ENCODE measurements at places on chromosomes 3 and 15.
A peak's percentile ranks its signal among the peaks of the same experiment; 100 is the strongest.

GRCh38 chr3:12879191-12879815 is 37.9 kb upstream of the RPL32 start:
- no peak for DNase-seq

DNA sequence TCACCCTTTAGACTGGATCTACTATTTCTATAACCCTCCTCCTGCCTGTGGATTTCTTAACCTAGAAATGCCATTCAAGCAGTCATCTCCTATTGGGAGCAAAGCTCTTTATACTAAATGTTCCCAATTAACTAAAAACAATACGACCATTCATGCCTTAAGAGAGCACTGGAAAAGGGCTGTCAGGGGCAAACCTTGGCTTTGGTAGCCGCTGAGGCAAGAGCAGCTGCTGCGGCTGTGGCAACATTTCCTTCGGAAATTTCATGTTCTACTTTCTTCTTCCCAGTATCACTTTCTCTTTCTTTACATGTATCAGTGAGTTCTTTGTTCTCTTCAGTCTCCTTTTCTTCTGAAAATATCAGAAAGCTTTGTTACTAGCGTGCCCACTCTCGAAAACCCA is 56.3 kb upstream of the CSPG5 start:
- DNase-seq = no peak

DNA sequence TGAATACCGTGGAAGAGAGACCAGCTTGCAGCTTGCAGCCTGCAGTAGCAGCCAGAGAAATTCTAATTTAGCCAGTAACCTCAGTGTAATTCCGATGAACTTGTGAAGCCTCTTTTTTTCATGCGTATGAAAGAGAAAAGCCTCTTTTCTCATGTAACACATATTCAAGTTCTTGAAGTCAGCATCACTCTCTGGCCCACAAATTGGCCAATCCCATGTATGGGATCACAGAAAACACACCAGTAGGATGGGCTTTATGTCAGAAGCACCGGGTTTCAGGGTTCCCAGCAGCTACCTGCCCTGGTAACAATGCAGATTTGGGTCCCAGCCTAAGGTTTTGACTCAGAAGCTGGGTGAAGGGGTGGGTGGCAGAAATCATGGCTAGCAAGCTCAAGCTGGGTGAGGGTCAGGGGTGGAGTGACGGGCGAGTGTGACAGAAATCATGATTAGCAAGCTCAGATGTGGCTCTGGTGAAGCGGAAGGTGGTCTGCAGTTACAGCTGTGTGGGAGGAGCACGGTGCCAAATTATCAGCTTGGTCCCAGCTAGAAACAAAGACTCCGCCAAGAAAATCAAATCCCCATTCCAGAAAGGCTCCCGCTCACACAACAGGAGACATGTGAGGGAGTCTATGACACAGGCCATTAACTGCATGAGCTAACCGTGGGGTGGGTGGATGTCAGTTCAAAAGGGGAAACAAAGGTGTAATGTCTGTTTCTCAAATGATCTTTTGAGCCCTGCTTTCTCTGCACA is 86.6 kb downstream of the SNRK start:
- no peak for DNase-seq

DNA sequence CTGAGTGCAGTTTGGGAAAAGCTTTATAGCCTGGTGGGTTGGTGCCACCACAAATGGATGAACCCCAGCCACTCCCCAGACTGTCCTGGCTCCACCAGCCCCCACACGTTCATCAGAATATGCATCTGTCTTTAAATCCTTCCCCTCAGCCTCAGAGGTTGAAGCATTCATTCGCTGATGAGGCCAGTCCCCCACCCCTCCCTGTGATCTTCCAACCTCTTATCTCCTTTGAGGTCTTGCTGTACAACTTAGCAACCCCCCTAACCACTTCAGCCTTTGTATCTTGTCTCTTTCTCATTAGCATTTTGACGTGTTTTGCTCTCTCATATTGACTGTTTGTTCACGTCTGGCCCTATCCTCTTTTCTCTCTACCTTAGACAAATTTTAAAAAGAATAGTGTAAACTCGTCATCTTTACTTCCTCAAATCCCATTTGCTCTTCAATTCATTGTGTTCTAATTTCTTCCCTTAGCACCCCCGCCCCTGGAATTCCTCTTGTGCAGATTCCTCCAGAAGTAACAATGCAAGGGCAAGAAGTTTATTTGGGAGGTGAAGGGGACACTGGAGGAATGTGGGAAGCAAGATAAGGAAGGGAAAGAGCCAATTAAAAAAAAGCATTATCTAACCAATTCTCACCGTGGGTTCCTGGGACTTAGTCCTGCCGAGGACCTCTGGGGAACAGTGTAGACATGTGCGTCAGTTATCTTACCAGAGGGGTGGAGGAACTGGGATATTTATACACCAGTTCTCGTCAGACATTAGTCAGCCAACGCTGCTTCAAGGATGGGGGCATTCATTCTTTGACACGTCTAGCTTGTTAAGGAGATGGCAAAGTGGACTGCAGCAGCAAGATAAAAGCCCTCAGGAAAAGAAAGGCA is 38.6 kb downstream of the MOBP start:
- DNase-seq = no peak

DNA sequence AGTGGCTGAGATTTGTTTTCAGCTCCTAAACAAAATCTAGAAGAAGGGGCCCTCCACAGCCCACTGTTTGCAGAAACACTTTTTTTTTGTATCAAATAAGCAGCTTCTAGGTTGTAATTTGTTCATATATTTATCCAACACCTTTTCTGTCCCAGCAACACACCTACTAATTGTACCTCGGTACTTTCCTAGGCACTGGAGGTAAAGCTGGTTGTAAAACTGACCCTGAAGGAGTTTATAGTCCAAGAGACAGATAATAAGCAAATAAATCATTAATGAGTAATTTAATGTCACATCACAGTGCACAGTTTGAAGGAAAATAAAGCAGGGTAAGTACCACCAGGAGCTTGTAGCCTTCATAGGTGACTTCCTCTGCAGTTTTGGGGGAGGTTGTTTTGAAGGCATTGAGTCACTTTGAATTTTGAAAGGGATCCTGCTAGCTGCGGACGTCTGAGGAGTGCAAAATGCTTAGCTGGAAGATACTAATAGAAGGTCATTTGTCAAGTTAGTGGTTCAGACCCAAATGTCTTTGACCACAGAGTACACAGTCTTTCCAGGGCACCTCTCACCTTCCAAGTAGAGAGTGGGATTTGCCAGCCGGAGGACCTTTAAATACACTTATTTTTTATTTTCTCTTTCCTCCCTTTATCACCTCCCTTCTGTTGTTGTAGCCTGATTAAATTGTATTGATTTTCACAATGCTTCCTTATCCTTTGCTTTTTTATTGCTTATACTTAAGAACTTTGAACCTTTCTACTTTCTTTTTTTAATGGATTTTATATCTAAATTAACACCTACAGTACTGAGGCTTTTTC is 53.8 kb downstream of the CMSS1 start:
- no peak for DNase-seq

DNA sequence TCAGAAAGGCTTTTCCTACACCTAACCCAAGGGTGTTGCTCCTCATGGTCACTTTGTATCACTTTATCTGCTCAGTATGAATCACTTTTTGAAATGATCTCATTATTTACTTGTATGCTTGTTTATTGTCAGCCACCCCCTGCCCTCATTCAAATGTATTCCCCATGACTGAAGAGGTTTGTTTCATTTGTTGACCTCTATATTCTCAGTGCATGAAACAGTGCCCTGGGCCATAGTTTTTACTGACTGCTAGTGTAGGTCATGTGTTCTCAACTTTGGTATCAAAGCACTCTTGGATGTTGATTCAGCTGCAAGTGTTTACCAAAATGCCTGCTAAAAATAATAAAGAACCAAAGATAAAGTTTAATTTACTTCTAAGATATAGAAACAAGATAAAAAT is 381.7 kb upstream of the ARPP21 start:
- DNase-seq = no peak

- no peak for DNase-seq
Observed at GRCh38 chr15:35680951-35681350, 135.0 kb upstream of the DPH6 start.

GRCh38 chr3:112634786-112635541 is 6.0 kb downstream of the CCDC80 start:
- no peak for DNase-seq

GRCh38 chr15:100253640-100254039 is 88.1 kb downstream of the ADAMTS17 start:
- DNase-seq = no peak

DNA sequence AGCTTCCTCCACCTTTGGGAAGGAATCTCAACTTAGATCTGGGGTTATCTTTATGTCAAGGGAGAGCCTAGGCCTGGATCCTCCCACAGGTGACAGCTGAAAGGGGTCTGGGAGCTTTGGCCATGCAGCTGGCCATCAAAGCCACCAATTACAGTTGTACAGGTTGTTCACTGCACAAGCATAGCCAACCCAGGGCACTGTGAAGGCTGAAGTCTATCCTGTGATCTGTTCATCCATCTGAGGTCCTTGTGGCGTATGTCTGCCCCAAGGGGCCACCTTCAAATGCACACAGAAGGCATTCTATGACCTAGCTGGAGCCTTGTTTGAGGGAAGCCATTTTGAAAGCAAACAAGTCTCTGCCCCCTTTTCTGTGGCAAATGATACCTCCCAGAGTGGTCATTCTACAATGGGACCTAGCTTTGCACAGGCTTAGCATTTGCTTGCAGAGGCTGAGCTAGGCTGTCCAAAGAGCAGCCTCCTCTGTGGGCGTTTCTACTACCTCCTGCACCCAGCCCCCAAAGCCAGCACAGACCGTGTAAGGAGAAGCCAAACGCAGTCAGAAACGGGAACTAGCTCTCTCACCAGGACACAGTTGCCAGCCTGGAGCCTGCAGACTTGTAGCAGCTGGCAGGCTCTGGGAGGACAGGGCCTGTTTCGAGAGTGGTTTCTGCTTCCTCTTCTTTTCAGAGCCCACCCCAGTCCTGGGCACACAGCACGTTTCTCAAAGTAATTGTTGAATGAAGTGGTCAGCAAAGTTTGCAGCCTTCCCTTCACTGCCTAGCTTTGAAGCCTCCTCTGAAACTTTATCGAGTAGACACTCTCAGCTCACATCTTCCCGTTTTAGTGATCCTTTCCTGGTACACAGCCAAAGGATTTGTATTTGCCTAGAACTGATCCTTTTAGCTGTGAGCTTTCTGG is 157.3 kb upstream of the SMAD3 start:
- DNase-seq = no peak

- no peak for DNase-seq
Observed at GRCh38 chr3:39639344-39640236, 169.8 kb upstream of the MYRIP start.

- DNase-seq = peak; percentile 8
Observed at GRCh38 chr3:100761211-100761942, 52.1 kb downstream of the TFG start.

GRCh38 chr3:14826069-14826468 is 7.3 kb downstream of the FGD5 start:
- DNase-seq = no peak

- DNase-seq = no peak
Observed at GRCh38 chr3:14418296-14419250, 16.2 kb downstream of the SLC6A6 start.

DNA sequence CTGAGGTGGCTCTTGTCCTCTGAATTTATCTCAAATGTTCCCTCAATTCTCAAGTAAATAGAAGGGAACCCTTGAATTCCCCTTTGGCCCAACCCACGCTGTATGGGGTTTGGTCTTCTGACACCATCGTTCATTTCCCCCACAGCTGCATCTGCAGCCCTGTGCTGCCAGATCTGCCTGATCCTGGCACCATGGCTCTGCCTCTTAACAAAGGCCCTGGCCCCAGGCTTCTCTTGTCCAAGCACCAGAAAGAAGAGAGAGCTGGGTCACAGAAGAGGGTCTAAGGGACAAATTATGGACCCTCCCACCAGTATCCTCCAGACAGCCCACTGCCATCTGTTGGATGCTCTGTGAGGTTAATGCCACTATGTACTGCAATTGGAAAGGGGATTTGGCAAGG is 1.8 kb downstream of the MAP1A start:
- no peak for DNase-seq

Data from T47D (cell line).